ENCODE measurements at places on chromosomes 1 and 21.

GRCh38 chr1:228147768-228148167 is 2.0 kb upstream of the GJC2 start:
- DNase-seq = no peak

DNA sequence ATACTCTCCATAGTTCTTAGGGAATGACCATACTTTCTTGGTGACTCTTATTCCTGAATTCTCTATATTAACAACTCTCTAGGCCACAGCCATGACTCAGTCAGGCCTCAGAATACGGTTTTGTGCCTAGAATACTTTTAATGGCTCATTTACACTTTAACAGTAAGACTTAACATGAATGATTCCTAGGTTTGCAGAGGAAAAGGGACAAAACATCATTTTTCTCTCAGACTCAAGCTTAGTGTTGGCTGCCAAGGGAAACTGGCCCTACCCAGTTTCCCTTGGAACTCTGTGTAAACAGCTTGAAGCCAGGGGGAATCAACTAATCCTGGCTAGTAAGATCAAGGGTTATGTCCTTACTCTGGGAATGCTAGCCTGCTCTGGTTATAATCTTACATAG is 164.9 kb upstream of the PKN2 start:
- DNase-seq = no peak

- no peak for DNase-seq
Observed at GRCh38 chr1:243496187-243496646, 240.4 kb downstream of the SDCCAG8 start.

DNA sequence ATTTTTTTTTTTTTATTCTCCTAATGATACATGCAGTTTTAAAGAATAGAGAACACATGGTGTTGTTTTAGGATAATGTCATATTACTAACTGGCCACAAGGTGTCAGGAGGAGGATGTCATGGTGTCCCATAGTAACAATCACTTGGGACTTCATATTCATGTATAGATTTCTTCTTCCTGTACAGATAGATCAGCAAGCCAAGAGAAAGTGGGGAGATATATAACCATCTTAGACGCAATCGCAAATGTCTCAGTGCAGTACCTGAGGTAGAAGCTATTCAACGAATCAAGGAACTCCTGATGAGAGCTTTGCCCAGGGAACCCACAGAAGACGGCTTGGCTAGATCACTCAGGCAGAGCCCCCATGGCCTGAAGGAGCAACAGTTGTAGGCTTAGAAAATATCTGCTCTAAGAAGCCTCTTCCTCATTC is 12.3 kb downstream of the OR2T11 start:
- DNase-seq = peak; percentile 23

GRCh38 chr1:70354332-70355110 is at the start of gene ANKRD13C:
TSS of gene ANKRD13C (minus strand) at chr1:70354722. CDS start at chr1:70354408, 314 bp downstream.
- DNase-seq = peak; percentile 96

DNA sequence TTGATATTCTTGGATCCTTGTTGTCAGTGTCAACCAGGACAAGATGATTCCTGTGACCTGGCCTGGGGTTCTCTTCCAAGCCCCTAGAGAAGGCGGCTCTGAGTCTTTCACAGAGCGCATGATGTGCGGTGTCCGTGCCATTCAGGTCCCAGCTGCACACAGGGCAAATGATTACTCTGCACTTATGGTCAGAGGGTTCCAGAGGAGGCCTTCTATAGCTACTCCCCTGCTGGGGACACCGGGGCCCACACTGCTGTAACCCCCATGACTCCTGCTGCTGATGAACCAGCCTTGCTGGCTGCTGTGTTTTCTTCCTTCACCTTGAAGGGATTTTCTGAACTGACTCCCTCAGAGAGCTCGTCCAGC is 1.5 kb downstream of the PTGFRN start:
- DNase-seq = no peak

DNA sequence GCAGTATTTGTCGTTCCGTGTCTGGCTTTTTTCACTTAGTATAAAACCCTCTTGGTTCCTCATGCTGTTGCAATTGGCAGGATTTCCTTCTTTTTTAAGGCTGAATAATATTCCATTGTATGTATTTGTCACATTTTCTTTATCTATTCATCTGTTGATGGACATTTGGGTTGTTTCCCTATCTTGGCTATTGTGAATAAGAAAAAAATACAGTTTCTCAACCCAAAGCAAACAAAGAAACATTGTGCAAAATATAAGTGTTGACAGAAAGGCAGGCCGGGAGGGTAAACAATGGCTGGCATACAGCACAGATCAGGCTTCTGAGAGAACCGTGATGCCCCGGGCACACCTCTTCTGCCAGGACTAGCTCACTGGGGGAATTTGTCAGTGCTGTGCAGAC is 26.9 kb downstream of the NENF start:
- DNase-seq = no peak

DNA sequence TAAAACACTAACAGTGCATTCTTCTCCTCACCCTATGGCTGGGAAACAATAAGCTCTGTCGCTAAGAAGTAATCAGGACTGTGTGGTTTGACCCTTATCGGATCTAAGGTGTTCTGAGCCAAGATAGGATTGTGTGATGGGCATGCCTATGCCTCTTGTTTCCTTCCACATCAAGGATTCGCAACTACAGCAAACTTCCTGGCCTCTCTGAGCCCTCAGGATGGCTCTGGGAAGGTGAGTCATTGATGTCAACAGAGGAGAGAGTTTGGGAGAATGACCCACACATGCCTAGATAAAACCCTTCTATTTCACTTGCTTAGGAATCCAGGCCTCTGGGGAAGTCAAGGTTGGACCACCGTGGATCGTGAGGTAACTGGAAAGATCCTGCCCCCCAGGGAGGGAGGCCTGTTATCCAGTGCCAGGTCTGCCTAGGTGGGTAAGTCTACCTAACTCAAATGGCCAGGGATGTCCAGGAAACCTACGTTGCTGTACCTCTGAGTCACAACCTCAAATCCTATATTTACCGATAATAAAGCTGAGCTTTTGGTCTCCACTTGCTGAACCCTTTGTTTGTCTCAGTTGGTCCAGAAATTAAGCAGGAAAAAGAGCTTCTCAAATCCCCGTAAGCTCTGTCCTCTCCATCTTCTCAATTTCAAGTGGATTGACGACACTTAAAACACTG is 27.4 kb downstream of the TIAM1 start:
- no peak for DNase-seq

DNA sequence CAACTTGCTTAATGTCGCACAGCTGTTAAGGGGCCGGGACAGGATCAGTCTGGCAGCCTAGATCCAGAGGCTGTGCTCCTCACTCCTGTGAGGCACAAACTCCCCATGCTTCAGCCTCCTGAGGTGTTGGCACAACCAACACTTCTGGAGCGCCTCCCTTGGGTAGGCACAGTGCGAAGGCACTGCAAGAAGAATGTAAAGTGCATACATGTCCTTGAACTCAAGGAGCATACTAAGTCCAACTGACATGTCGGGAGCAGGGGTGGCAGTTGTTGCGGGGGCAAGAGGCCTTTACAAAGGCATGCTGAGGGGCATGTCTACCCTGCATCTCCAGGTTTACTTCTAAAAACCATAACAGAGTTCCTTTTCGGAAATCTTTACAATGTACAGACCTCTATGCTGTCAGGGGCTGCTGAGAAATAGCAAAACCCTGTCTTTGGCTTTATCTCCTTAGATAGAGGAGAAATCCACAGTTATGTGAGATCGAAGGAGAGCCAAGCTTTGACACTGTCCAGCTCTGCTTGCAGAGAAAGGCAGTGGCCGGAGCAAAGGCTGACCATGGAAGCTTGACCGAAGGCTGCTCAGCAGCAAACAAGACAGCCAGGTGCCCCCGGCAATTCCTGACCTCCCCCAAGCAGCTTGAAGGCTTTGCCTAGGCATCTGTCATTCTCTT is 93.9 kb downstream of the CDC7 start:
- DNase-seq = no peak

DNA sequence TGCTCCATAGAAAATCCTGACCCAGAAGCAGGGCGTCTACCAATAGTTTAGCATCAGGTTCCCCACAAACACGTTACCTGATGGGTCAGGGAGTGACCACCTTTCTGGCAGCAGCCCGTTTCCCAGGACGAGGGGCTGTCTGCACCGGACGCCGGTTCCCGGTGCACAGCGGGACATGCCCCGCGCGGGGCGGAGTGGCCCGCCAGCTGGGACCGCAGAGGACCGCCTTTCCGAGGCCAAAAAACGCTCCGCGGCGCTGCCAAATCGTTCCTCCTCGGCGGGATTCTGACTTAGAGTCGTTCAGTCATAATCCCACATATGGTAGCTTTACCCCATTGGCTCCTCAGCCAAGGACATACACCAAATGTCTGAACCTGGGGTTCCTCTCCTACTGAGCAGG is 126.1 kb downstream of the LIPI start:
- no peak for DNase-seq

GRCh38 chr1:214476229-214476985 is 75.0 kb downstream of the PTPN14 start:
- DNase-seq = no peak
